ENCODE measurements at places on chromosomes 3 and 15. TPM values are rescaled to one million over a fixed set of nuclear protein-coding genes. Genes with fewer than 3 reads are reported as not detected.

The PDE8A gene
- total RNA-seq: 16.0 TPM

The GALNT15 gene
- 0.21 TPM for total RNA-seq

The TMED3 gene
- 132 TPM for total RNA-seq

The ATOSA gene
- total RNA-seq: 8.7 TPM

The CHRFAM7A gene
- total RNA-seq: not detected

The SNX22 gene
- 0.21 TPM for total RNA-seq

The DNAH1 gene
- total RNA-seq: 0.85 TPM

The GOLGA6D gene
- total RNA-seq: not detected

The POC1A gene
- total RNA-seq: 2.2 TPM

The OCA2 gene
- 0.72 TPM for total RNA-seq

The CCDC191 gene
- total RNA-seq: 1.7 TPM
